ENCODE measurements at places on chromosomes 11 and 22. TPM values are rescaled to one million over a fixed set of nuclear protein-coding genes. Genes with fewer than 3 reads are reported as not detected.

DNA sequence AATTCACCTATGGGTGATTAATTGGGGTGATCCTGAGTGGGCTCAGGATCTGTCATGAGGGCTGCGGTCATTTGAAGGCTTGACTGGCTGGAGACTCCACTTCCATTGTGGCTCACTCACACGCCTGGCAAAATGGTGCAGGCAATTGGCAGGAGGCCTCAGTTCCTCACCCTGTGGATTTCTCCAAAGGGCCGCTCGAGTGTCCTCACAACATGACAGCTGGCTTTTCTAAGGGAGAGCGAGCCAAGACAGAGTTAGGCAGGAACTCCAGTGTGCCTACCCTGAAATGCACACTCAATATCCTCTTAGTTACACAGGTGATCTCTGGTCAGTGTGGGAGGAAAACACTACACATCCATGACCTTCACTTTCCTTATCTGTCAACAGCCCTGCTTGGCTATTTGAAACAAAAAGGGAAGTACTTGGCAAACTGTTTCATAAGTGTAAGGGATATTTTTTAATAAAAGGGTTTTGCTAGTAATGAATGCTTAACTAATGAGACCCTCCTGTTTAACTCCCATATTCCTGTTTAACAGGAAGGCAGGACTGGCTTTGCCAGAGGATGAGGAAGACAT is 25.7 kb downstream of the OSBP2 start:
- no peaks in the 10 kb centered on the region for H3K27me3 ChIP-seq
- no peak for DNase-seq

SCUBE1 gene
- 0.14 TPM for total RNA-seq

- no peaks in the 10 kb centered on the region for H3K27me3 ChIP-seq
- H3K27ac ChIP-seq: no peak overlapping the region
- no peaks in the 10 kb centered on the region for H3K36me3 ChIP-seq
Measured at GRCh38 chr11:60868682-60869450, 1.5 kb downstream of the ZP1 start.

CBLIF gene
- total RNA-seq: not detected

DNA sequence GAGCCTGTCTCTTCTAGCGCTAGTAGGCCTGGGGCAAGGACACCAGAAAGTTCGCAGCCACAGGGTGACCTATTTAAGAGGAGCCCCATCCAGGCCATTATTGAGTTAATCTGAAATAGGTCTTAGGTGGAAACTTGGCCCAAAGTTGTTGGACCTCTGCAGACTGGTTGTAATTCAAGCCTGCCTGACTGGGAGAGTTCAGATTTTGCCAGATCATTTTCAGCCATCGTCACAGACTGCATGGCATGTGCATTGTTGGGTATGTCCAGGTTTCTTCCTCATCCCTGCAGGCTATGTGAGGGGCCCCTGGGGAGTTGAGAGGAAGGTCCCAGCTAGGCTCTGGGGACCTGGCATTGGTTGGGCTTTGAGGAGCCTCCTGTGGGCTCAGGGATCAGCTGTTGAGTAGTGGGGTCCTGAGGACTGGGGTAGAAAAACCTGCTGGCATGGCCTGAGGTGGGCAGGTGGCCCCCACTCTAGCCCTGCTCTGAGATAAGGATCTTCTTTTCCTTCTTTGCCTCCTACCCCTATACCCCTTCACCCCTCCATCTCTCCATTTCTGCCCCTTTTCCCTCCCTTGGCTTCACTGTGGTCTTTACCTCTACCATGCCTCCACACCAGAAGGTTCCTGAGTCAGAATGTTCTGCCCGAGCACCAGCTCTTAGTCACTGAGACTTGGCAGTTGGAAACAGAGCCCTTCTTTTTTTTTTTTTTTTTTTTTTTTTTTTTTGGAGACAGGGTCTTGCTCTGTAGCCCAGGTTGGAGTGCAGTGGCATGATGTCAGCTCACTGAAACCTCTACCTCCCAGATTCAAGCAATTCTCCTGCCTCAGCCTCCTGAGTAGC is 112.7 kb downstream of the MORC2 start:
- H3K27ac ChIP-seq: no peak overlapping the region
- H3K4me3 ChIP-seq: no peak overlapping the region
- H3K4me1 ChIP-seq: no peaks in the 10 kb centered on the region
- peaks cover 13% of the 10 kb centered on the region for H3K27me3 ChIP-seq
- DNase-seq: no peak

DNA sequence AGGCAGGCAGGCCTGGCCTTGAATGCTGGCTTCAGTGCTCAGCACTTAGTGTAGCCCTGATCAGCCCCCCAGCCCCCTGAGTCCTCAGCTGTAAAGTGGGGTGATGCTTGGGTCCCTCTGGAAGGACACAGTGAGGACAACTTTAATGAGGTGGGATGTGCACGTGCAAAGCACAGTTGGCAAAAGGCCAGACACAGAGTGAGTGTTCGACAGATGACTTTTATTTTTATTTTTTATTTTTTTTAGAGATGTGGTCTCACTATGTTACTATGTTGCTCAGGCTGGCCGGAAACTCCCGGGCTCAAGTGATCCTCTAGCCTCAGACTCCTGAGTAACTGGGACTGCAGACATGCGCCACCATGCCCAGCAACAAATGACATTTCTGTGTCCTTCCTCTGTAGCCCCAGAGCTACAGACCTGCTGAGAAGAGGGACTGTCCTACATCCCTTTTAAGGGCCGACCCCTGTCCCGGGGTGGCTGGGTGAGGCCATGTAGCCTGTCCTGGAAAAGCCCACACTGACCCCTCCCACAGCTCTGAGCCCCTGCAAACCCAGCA is 6.9 kb upstream of the C11orf96 start:
- no peaks in the 10 kb centered on the region for H3K36me3 ChIP-seq
- H3K4me1 ChIP-seq: peaks cover 7% of the 10 kb centered on the region
- H3K27me3 ChIP-seq: peaks cover 10% of the 10 kb centered on the region
- H3K27ac ChIP-seq: no peak overlapping the region
- no peak for DNase-seq
